ENCODE measurements at places on chromosomes 7 and 10.

- no peaks in the 10 kb centered on the region for H3K27me3 ChIP-seq
- no peaks in the 10 kb centered on the region for H3K36me3 ChIP-seq
Observed at GRCh38 chr7:151880688-151881087, 3.8 kb upstream of the PRKAG2 start.

GRCh38 chr7:17534348-17534747, 235.9 kb downstream of the AHR start:
- no peak overlapping the region for H3K4me3 ChIP-seq
- no peaks in the 10 kb centered on the region for H3K27me3 ChIP-seq
- no peaks in the 10 kb centered on the region for H3K36me3 ChIP-seq
- H3K4me1 ChIP-seq = no peaks in the 10 kb centered on the region
- DNase-seq = no peak
- no peak overlapping the region for H3K27ac ChIP-seq

- no peak for DNase-seq
- H3K4me1 ChIP-seq = no peaks in the 10 kb centered on the region
- H3K27me3 ChIP-seq = peaks cover 12% of the 10 kb centered on the region
- H3K36me3 ChIP-seq = no peaks in the 10 kb centered on the region
Observed at GRCh38 chr10:117728087-117728486, 185.5 kb downstream of the EMX2 start.

DNA sequence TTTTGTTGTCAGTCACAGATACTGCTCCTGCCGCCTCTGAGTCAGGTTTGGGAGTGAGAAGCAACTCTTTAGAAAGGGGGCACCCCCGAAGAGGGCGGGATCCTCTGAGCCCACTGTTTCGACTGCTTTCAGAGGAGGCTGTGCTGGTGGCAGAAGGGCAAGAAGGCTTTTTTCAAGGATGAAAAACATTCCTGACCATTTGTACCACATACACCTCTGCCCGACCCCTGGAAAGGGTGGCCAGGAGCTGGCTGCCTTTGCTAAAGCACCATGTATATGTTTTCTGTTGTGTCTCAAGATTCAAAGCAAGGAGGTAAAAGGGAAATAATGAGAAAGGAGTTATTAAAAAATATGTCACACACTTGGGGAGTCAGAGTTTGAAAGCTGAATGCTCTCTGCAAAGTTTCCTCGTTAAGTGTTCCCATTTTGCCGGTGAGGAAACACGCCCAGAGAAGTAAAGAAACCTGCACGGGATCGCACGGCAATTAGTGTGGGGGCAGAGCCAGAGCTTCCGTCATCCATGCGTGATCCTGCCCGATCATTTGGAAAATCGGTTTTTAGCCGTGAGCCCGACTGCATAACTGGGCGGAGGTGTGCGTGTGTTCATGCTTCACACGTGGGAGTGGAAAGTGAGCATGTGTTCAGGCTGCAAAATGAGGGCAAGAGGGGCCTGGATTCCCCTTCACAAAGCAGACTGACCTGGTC, 163.2 kb downstream of the ADAM12 start:
- no peak overlapping the region for H3K4me3 ChIP-seq
- H3K27ac ChIP-seq = no peak overlapping the region
- H3K4me1 ChIP-seq = no peaks in the 10 kb centered on the region
- H3K27me3 ChIP-seq = no peaks in the 10 kb centered on the region

GRCh38 chr10:117653170-117653515, 110.6 kb downstream of the EMX2 start:
- H3K27me3 ChIP-seq = no peaks in the 10 kb centered on the region
- no peaks in the 10 kb centered on the region for H3K36me3 ChIP-seq
- no peak for DNase-seq
- no peak overlapping the region for H3K27ac ChIP-seq

DNA sequence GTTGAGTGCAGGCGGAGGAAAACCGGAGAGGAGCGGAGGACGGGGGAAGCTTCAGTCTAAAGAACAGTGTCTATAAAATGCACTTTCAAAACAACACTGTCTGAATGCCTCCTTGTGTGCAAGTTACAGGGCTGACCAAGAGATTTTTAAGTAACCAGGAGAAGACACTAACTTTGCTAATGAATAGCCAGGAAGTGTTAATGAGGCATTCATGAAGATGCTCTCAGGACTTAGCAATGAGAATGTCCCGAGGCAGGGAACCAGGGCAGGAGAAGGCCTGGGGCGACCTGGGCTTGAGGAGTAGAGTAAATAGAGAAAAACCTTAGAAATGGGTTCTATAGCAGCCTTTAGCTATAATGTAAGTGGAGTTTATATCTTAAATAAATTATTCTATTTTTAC, 312.1 kb downstream of the SKIDA1 start:
- H3K27ac ChIP-seq = no peak overlapping the region
- no peaks in the 10 kb centered on the region for H3K36me3 ChIP-seq
- H3K4me3 ChIP-seq = no peak overlapping the region
- peaks cover 7% of the 10 kb centered on the region for H3K4me1 ChIP-seq
- DNase-seq = no peak

DNA sequence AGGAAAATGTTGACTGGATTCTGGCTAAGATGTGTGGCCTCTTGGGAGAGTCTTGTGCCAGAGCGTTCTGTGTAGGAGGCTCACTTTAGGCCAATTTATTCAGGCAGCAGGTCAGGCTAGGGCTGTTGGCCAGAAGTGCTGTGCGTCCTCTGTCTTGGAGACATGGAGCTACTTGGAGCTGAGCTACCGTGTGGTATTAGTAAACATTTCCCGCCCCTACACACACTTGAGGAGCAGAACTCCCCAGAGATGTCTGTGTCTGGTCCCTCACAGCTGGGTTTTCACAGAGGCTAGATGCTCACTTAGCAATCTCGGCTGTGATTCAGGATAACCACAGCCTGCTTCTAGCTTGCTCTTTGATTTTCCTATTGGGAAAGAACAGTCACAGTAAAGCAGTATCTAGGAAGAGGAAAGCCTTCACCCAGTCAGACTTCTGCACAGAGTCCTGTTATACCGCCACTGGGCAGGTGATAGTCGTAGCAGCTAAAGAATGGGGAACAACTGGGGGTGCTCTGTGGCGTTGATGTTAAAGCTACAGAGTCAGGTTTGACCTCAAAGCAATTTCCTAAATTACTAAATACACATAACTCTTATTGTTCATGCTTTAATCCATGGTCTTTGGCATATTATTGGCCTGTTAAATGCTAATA, 86.7 kb downstream of the MDFIC start:
- peak; percentile 73 for DNase-seq
- H3K4me1 ChIP-seq = peaks cover 34% of the 10 kb centered on the region

- no peak for DNase-seq
- no peaks in the 10 kb centered on the region for H3K36me3 ChIP-seq
- no peaks in the 10 kb centered on the region for H3K4me1 ChIP-seq
Observed at GRCh38 chr7:143850682-143851081, 51.3 kb downstream of the TCAF1 start.

DNA sequence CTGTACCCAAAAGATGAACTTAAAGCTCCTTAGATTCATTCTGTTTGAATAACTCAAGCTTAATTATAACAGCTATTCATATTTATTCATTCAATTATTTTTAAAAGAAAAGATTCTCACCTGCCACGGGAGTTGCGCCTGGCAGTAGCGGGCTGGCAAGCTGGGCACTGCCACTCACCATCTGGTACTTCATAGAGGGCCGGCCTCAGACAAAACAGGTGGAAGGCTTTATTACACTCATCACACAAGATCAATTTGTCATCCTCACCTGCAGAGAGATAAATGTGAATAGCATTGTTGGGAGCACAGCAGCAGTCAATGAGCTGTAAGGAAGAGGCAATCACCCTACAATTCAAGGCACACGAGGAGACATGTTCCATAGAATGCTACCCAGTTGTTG, 15.8 kb downstream of the FZD9 start:
- no peak for DNase-seq
- no peak overlapping the region for H3K27ac ChIP-seq
- H3K4me3 ChIP-seq = no peak overlapping the region

DNA sequence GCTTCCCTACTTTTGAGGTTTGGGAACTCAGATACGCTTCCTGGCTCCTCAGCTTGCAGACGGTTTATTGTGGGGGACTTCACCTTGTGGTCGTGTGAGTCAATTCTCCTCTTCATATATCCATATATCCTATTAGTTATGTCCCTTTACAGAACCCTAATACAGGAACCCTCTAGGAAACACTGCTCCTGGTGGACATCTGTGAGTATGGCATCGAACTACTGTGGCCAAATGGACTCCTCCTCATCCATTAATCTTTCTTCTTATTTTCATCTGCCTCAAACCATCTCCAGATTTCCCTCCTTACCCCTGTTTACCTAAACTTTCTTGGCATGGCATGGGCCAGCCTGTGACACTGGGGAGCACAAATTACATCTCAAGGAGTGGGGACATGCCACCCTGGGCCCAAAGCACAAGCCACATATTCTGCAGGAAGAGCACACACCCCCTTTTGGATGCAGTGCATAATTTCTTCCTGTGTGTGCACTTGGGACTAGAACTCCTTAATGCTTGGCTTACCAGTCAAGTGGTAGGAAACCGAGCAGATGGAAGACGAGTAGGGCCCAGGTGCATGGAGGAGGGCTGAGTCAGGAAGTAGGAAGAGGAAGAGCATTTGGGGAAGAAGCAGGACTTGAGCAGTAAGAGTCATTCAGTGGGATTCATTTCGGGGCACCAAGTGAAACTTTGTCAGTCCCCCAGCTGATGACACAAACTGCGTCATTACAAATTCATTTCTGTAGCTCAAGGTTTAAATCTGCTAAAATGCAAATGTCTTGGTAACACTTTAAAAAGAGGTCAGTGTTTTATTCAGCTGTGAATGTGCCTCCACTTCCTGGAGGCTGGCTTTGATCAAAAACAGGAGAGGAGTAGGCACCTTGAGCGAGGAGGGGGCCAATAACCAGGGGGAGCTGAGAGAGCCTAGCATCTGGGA, 80.8 kb upstream of the PLXNA4 start:
- H3K27ac ChIP-seq = no peak overlapping the region
- H3K36me3 ChIP-seq = no peaks in the 10 kb centered on the region
- no peaks in the 10 kb centered on the region for H3K4me1 ChIP-seq
- no peak for DNase-seq
- no peak overlapping the region for H3K4me3 ChIP-seq
- no peaks in the 10 kb centered on the region for H3K27me3 ChIP-seq

DNA sequence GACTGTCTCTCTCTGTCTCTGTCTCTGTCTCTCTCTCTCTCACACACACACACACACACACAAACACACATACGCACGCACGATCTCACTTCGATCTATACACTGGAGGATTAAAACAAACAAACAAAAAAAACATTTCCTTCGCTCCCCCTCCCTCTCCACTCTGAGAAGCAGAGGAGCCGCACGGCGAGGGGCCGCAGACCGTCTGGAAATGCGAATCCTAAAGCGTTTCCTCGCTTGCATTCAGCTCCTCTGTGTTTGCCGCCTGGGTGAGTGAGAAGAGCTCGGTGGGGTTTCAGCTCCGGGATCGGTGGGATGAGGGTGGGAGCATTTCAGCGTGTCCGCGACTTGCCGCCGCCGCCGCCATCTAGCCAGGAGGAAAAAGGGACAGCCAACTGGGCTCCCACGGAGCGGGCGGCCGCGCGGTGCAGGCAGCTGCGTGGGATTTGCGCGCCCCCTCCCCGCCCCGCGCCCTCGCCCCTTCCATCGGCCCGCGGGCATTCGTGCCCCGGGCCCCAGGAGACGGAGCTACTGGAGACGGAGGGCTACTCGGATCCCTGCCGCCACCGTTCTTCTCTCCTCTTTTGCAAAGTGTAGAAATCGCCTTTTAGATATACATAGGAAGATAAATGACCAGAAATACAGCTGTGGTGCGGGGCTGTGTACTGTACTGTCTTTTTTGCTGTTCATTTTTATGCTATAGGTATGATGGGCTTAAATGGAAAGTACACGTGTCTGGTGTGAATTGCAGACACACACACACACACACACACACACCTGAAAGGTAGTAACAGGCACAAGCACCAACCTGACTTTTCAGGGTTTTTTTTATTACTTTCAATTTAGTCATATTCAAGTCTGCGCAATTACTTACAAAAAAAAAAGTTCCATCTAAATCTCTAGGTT, 581 bp downstream of the PTPRZ1 start:
- no peak for DNase-seq
- peaks cover 4% of the 10 kb centered on the region for H3K4me1 ChIP-seq
- peak overlapping the region; percentile 9 for H3K4me3 ChIP-seq
- H3K36me3 ChIP-seq = no peaks in the 10 kb centered on the region

- DNase-seq = no peak
- H3K36me3 ChIP-seq = no peaks in the 10 kb centered on the region
- peaks cover 14% of the 10 kb centered on the region for H3K4me1 ChIP-seq
- no peak overlapping the region for H3K4me3 ChIP-seq
Observed at GRCh38 chr10:23453465-23453864, 14.6 kb downstream of the OTUD1 start.

DNA sequence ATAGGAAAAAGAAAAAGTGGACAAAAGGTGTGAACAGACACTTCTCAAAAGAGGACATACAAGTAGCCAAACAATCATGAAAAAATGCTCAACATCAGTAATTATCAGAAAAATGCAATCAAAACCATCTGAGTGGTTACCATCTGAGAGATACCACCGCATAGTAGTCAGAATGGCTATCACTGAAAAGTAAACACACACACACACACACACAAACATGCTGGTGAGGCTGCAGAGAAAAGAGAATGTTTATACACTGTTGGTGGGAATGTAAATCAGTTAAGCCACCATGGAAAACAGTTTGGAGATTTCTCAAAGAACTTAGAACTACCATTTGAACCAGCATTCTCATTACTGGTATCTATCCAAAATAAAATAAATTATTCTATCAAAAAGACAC, 145.7 kb downstream of the CYP26A1 start:
- H3K4me3 ChIP-seq = no peak overlapping the region
- H3K27ac ChIP-seq = no peak overlapping the region
- DNase-seq = no peak

DNA sequence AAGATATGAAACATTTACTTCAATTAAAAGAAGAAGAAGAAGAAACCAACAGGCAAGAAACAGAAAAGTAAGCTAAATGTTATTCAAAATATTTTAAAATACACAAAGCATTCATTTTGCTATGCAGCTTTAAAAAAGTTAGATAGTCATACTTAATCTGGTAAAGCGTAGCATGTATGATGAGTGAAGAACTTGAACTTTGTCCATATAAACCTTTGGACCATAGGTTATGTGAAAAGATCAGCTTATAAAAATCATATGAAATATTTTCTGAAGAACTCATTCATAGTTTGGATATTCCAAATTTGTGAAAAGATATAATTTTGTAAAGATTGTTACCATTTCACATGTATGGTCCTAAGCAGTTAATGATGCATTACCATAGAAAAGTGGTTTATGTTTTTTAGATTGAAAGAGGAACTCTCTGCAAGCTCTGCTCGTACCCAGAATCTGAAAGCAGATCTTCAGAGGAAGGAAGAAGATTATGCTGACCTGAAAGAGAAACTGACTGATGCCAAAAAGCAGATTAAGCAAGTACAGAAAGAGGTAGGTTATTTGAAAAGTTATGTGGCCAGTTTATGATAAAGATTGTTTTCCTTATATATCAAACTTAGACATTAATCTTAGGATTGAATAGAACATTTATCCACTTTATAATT, 37.3 kb downstream of the KIF20B start:
- no peaks in the 10 kb centered on the region for H3K36me3 ChIP-seq
- H3K4me1 ChIP-seq = no peaks in the 10 kb centered on the region
- no peaks in the 10 kb centered on the region for H3K27me3 ChIP-seq
- H3K4me3 ChIP-seq = no peak overlapping the region
- no peak overlapping the region for H3K27ac ChIP-seq
- DNase-seq = no peak
